Stimulated activated CD4-positive, alpha-beta T cell treated with anti-CD3 and anti-CD28 coated beads, TNF-alpha, amount 100 ng/mL, for 24 hours (primary cell): ENCODE measurements at places on chromosomes 2 and 18.

DNA sequence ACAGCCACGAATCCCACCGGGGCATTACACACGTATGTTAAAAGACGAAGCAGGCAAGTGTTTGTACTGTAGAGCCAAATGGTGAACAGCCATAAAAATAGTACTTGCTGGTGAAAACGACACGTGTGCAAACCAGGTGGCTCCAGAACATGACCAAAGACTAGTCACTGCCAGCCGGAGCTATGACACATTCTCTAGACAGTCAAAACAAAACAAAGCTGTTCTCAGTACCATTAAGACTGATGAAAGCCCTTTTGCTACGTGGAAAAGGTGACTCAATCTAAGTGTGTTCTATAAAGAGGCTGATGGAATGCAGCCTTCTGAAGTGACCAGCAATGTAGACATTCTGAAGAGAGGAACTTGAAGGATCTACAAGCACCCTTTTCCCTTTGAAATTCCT lies 367.7 kb upstream of the NETO1 start:
- DNase-seq: no peak

DNA sequence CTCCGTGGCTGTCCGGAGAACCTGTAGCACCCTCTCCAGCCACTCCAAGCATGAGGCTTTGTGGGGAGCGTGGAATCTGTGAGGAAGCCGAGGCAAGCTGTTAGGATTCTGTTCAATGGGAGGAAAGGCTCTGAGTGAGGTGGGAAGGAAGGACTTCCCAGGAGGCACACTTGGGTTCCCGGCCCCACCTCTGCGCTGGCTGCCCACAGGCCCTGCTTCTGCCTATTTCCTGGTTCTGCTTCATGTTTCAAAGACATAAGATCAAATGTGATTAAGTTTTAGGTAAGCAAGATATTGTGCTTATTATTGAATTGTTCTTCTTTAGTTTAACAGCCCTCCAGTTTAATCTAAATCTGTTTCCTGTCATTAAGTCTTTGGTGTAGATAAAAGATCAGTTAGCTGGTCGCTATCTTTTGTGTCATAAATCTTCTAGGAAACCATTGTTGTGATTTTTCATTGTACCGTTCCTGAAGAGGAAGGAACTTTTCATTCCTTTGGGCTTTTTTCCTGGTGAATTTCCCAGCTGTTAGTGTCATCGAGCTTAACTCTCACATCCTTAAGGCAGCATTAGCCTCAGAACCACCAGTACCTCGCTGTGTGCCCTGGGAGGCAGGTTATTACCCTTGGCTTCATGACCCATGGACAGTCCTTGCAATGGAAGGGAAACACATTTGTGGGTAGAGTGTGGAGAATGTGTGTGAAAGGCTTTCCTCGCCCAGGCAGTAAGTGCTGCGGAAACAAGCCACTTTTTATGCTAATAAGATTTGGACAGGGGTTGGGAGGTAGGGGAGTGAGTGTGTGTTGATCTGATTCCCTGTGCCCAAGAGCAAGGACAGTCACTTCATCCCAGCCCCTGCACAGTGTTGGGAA lies 61.9 kb upstream of the ALPP start:
- no peak for DNase-seq

- DNase-seq: no peak
Observed at GRCh38 chr2:86411396-86411795, 29.8 kb upstream of the KDM3A start.

GRCh38 chr18:10299643-10300042 lies 154.8 kb upstream of the APCDD1 start:
- no peak for DNase-seq

GRCh38 chr2:30778611-30779010 lies 28.6 kb downstream of the CAPN13 start:
- DNase-seq: no peak

DNA sequence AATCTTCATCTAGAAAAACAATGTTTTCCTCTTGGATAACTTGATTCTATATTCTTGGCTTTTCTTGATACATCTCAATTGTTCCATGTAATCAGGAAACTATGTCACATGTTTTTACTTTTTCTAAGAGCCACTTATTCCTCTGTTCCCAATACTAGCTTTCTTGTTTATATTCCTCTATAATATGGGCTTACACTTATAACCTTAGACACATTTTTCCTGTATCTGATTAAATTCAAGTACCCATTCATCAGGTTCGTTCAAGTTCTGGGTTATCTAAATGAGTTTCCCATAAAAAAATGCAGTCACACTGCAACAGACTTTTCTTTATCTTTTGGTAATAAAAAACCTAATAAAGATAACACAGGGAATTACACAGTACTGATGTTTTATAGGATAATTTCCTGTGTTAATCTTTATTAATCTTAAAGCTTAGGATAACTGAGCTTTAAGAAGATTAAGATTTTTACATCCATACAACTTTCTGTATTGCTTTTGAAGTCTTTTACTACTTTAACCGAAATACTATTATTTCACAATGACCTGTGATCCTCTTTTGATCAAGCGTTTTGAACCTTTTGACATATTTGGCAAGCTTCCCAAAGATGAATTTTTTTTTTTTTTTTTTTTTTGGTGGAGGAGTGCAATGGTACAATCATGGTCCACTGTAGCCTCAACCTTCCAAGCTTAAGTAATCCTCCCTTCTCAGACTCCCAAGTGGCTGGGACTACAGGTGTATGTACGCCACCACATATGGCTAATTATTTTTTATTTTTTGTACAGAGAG lies 44.3 kb upstream of the C2orf66 start:
- no peak for DNase-seq

DNA sequence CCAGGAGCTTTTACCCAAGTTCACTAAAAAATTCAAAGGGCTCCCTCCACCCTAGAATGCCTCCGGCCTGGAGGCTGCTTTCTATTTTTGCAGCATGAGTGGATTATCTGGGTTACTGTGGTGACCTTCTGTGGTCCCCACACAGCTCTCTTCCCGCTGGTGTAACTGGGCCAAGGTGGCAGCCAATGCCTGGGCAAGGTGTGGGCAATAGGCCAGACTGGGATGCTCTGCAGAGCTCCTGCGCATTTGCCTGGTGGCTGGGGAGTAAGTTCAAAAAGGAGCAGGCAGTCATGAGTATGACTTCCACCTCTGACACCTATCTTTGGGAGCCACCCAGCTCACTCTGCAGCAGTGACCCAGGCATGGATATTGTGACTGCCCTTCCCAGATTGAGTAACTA lies 130.5 kb upstream of the SPRED2 start:
- DNase-seq: no peak

- DNase-seq: no peak
Observed at GRCh38 chr2:73868204-73868978, 24.4 kb upstream of the ACTG2 start.

- no peak for DNase-seq
Observed at GRCh38 chr2:43139996-43140621, 86.3 kb downstream of the ZFP36L2 start.

- no peak for DNase-seq
Observed at GRCh38 chr2:29596584-29596983, 324.8 kb downstream of the ALK start.

DNA sequence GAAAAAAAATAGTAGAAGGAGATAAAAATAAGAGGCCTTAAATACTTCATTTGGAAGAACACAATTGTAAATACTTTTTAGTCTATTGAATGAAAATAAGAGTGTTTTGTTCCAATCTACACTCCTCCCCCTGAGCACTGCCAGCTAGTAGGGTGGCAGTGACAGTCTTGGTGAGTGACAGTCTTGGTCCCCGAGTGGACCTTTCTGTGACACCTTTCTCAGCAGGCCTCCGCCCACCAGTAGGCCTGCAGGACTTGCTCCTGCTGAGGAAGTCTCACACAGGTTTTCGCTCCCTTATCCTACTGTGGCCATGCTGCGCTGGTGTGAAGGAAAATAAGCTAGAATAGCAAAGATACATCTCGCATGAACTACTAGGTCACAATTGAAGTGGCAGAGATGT lies 666.8 kb downstream of the NR4A2 start:
- DNase-seq: no peak

DNA sequence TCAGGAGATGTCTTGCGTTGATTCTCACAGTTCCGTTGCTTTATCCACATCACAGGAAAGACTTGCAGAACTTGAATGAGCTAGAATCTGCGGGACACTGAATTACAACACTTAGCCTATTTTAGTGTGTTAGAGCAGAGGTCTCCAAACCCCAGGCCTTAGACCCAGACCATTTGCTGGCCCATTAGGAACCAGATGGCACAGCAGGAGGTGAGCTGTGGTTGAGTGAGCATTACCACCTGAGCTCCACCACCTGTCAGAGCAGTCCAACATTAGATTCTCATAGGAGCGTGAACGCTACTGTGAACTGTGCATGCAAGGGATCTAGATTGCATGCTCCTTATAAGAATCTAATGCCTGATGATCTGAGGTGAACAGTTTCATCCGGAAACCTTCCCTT lies 3.8 kb downstream of the MRPL30 start:
- DNase-seq: no peak

GRCh38 chr2:27308359-27308881 lies at the start of gene UCN:
Gene UCN (minus strand): TSS chr2:27308445. CDS start chr2:27307895, 550 bp downstream.
- DNase-seq: no peak

DNA sequence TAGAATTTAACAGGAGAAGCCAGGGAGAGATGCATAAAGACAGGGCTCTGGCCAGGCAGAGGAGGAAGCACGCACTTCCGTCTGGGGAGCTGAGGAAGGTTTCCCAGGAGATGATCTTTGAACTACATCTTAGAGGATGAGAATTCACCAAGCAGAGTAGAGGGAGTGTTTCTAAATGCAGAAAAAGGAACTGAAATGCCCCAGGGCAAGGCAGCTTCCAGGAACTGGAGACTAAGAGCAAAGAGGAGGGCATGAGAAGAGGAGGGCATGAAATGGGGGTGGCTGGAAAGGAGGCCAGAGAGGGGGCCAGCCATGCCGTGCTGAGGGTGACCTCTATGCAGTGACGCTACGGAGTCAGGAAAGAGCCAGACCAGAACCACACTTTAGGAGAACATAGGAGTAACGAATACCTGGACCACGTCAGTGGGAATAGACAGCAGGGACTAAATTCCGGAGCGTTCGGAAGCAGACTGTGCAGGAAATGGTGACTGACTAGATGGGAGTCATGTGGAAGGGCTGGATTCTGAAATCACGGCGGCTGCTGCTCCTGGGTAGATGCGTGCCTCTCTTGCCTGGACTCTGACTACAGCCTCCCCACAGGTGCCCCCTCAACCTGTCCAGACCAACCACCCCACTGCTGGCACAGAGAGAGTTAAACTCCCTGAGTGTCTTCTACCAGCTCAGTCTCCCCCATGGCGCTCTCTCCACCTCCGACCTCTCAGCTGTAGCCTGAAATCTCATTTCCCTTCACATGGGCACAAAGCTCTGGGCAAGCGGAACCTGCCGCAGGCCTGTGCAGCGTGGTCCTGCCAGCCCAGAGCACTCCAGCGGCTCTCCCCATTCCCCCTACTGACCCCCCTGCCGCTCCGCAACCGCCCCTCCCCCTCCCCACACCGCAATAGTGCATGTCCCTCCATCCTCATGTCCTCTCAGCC lies 87.0 kb upstream of the RTN4 start:
- no peak for DNase-seq

DNA sequence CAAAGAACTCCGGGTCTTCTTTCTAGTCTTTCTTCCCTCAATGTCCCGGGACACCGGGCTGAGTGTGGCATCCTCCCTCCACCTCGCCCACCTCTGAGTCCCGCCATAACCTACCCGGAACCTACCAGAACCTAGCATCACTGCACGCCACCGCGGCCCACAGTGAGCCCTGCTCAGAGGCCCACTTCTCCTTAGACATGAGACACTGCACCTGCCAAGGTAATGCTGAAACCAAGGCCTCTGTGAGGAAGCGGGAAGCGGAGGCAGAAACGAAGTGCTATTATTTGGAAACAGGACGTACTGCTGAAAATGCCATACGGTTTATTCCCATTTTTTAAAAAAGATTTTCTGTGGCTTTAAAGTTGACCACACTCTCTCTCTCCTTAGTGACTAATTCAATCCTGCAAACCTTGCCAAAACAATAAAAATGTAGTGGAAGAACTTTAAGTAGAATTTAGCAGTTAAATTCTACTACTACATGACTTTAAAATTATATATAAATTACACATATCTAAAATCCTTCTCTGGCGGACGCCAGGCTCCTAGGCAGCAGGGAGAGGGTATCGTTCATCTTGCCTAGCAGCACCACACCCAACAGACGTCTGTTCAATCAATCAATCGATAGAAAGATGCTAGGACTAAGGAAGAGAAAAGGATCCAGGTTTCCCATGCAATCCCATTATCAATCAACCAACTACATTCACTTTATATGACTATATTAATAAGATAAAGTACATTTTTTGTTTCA lies 82.0 kb downstream of the ZNF516 start:
- DNase-seq: no peak

DNA sequence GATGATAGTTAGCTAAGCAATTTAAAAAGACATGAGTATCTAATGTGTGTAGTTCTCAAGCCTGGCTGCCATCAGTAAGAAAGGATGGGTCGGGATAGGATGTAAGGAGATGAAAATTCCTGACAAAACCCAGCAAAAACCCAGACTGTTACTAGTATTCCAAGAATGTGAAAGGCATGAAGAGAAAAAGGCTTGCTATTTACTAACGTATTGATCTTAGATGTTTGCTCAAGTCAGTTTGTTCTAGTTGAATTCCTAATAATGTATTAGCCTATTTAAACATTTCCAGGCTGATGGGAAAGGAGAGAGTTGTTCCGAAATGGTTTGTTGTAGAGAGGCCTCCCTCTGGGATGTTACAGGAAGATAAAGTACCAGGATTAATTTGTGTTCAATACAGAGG lies 88.2 kb downstream of the ZNF532 start:
- DNase-seq: no peak

- no peak for DNase-seq
Observed at GRCh38 chr2:81303321-81303720, 998.8 kb upstream of the LRRTM1 start.

DNA sequence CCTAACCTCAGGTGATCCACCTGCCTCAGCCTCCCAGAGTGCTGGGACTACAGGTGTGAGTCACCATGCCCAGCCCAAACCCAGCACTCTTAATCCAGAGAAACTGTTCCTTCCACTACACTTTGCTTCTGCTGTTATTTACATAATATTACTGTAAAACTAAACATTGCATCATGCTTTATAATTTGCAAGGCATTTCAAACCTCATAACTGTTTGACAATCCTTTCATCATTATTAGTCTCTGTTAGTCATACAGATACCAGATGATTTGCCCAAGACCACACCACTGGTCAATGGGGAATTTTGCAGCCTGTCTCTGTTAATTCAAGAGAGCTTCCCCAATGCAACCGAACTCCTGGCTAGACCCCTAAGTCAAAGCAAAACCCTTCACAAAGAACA lies 338.3 kb downstream of the ALK start:
- no peak for DNase-seq

GRCh38 chr2:33502025-33502424 lies 25.6 kb downstream of the RASGRP3 start:
- no peak for DNase-seq

DNA sequence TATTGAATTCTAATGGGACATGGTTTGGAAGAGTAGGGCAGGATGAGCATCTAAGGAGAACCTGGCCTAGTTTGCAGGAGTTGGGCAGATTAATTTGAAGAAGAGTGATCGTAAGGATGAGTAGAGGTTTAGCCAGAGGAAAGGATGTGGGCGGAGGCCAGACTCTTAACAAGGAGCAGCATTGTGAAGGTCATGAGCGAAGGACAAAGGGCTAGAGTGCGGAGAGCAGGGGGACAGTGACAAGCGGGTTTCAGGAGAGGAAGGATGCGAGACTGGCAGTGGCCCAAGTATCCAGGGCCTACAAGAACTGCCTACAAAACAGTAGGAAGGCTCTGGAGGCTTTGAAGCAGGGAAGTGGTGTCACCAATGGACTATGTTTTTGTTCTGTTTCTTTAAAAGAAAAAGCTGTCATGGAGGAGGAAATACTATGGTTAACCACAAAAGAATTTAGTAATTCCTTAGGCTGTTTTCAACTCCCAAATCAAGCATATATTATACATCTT lies 20.1 kb downstream of the SLC66A3 start:
- no peak for DNase-seq
